ENCODE measurements at places on chromosomes 6 and 20. TPM values are rescaled to one million over a fixed set of nuclear protein-coding genes. Genes with fewer than 3 reads are reported as not detected.

The TAF4 gene
- total RNA-seq = 4.3 TPM

The TUBB2B gene
- 5.6 TPM for total RNA-seq

GRCh38 chr6:52635049-52635577 is 35.8 kb upstream of the TMEM14A start:
- DNase-seq = no peak

The DEFB124 gene
- total RNA-seq = not detected

The C20orf144 gene
- total RNA-seq = under 0.01 TPM

The KHDRBS2 gene
- not detected for total RNA-seq
